ENCODE measurements at places on chromosomes 4 and X.
A peak's percentile ranks its signal among the peaks of the same experiment; 100 is the strongest.

GRCh38 chr4:130027973-130028372 lies 932.0 kb downstream of the C4orf33 start:
- DNase-seq, result no peak

GRCh38 chr4:22454955-22455354 lies 60.9 kb downstream of the ADGRA3 start:
- DNase-seq, result no peak

DNA sequence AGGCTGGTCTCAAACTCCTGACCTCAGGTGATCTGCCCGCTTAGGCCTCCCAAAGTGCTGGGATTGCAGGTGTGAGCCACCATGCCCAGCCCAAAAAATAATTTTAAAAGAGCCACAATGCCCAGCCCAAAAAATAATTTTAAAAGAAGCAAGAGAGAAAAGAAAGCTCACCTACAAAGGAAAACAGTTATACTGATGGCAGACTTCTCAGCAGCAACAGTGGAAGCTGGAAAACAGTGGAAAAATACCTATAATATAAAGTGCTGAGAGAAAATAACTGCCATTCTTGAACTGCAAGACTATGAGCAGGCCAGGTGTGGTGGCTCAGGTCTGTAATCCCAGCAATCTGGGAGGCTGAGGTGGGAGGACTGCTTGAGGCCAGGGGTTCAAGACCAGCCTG lies 13.3 kb upstream of the HMGB2 start:
- no peak for DNase-seq

GRCh38 chrX:2596045-2596444 lies 95.0 kb upstream of the CD99 start:
- no peak for DNase-seq

DNA sequence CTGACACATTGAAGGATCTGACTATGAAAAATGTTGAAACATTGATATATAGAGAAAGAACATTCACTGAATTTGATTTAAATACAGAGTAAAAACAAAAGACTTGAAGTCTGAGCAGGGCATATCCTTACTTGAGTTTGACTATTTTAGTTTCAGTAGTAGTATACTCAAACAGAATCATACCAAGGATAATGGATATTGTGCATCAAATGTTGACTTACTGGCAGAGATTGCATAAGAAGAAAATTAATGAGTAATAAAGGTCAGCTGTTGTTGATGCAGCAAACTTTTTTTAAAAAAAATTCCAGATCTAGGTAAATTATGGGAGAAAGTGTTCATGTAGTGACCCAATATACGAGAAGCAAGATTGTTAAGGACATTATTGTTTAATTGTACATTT lies 94.5 kb upstream of the APOOL start:
- DNase-seq, result no peak

- no peak for DNase-seq
Observed at GRCh38 chr4:18882468-18882867, 860.9 kb upstream of the LCORL start.

DNA sequence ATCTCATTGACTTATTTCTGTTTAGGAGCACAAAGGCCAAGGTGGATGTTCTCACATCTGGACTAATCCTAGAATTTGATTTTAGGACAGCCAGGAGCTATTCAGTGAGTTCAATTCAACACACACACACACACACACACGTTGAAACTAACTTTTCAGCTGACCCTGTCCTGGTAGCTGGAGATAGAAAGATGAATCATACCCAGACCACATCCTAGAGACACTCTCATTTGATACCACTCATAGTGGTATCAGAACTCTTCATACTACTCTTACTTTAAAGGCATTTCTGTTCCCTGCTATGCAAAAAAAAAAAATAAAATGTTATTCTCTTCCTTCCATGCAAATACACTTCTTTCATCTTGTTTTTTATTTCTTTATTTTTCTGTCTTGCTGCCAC lies 36.7 kb downstream of the KLF8 start:
- no peak for DNase-seq

DNA sequence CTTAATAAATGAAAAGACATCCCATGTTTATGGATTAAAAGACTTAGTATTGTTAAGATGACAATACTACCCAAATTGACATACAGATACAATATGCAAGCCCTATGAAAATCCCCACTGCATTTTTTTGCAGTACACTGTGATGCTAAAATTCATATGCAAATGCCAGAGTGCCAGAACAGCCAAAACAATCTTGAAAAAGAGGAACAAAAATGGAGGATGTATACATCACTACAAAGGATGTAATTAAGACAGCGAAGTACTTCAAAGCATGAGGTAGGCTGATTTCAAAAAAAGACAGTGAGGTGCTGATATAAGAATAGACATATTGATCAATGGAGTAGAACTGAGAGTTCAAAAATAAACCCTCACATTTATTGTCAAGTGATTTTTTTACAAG lies 47.3 kb downstream of the SATL1 start:
- DNase-seq, result no peak

DNA sequence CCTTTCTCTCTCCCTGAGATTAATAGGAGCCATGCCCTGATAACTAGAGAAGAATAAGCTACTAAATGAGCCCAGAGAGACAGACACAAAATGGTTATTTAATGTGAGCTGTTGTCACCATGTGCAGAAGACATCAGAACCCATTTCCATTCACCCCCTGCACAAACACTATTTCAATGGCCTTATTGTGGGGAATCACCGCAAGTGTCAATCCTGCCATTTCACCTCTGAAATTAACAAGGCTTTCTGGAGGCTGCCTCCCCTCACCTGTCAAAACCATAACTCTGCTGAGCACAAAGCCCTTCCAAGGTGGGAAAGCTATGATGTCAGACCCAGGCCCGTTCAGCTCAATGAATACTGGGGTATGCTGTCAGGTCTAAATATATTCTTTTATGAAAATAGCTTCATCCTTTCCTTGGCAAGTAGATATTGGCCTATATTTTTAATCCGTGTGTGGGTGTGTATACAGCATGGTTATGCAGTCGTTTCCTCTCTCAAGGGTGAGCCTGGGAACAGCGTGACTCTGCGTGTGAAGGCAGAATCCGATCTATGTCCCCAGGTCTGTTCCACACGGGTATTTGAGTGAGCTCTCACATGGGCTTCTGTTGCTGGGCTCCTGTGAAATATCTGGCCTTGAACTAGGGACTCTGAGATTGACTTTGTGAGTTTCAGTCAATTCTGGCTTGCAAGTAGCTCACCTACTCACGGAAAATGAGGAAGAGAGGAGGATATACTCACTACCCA lies 266.3 kb downstream of the FBXW7 start:
- DNase-seq, result peak; percentile 27

- DNase-seq, result no peak
Observed at GRCh38 chr4:39305912-39306677, 60.1 kb downstream of the RFC1 start.

GRCh38 chrX:39988496-39988895 lies 109.3 kb downstream of the BCOR start:
- no peak for DNase-seq

- no peak for DNase-seq
Observed at GRCh38 chrX:123976706-123977316, 15.3 kb downstream of the STAG2 start.

DNA sequence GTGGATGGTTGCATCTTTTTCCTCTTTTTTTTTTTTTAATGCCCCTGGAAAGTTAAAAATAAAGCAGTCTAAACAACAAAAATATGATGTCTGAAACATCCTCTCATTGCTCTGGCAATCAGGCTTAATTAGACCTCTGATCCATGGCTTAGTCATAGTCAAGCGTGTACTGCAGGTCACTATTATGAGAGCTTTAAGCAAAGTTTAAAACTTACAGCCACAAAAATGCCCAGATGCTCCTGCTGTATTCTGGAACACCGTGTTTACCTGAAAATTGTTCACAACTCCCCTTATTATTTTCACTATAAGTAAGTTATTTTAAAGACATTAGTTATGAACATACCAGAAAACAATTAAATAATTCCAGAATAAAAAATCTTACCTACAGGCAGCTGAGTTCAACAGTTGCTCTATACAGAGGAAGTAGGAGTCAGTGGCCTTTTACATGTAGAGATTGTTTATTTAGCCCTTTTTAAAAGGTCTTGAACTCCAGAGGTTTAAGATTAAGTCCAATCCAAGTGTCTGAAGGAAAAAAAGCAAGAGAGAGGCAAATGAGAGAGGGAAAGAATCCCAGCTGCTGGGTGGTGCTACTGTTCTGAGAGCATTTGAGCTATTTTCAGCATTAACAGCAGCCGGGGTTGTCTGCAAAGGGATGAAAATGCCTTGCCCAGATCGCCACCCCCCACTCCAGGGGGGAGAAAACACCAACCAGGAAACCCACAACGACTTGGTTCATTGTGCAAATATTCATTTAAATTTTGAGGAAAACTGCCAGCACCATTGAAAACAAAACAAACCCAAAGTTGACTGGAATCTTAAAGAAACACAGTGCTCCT lies 36.9 kb downstream of the SORBS2 start:
- DNase-seq, result no peak

DNA sequence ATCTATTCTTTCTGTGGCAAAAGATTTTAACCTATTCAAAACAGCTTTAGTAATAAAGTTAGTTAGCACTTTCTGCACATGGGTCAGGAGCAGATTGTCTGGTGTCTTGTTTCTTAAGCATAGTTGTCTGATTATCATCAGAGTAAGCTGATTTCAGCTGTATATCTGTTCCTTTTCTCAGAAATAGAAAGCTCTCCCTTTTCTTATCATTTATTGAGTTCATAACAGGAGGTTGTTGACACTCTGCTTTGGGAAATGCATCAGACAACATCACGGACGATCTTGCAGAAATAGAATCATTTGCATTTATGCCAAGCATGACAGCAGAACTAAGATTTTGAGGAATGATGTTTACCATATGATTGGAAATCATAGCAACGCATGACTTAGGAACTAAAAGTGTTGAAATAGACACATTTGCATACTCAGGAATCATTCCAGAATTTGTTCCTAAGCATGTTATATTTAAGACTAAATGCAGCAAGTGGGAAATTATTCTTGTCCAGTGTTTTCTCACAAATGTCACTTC lies 66.7 kb downstream of the RBMX2 start:
- no peak for DNase-seq

- DNase-seq, result no peak
Observed at GRCh38 chrX:73069365-73070035, 9.8 kb downstream of the PABPC1L2A start.

- no peak for DNase-seq
Observed at GRCh38 chr4:139794158-139794954, 128.7 kb downstream of the MGST2 start.

- no peak for DNase-seq
Observed at GRCh38 chr4:15501941-15502340, 32.3 kb downstream of the CC2D2A start.

DNA sequence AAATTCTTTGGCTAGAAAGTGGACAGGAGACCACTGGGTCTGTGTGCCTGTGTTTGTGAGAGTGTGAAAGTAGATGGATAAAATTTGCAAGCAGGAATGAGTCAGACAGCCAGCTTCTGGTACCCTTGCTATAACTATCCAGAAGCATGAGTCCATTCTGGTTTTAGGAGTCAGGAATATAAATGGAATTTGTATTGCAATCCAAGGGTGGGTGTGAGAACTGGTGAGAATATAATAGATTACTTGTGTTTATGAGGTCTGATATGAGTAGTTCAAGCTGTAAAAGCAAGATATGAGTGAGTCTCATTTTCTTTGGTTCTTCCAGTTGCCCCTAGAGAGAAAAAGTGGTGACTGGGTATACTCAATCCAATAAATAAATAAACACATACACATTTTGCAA lies 212.7 kb upstream of the TAPT1 start:
- no peak for DNase-seq

DNA sequence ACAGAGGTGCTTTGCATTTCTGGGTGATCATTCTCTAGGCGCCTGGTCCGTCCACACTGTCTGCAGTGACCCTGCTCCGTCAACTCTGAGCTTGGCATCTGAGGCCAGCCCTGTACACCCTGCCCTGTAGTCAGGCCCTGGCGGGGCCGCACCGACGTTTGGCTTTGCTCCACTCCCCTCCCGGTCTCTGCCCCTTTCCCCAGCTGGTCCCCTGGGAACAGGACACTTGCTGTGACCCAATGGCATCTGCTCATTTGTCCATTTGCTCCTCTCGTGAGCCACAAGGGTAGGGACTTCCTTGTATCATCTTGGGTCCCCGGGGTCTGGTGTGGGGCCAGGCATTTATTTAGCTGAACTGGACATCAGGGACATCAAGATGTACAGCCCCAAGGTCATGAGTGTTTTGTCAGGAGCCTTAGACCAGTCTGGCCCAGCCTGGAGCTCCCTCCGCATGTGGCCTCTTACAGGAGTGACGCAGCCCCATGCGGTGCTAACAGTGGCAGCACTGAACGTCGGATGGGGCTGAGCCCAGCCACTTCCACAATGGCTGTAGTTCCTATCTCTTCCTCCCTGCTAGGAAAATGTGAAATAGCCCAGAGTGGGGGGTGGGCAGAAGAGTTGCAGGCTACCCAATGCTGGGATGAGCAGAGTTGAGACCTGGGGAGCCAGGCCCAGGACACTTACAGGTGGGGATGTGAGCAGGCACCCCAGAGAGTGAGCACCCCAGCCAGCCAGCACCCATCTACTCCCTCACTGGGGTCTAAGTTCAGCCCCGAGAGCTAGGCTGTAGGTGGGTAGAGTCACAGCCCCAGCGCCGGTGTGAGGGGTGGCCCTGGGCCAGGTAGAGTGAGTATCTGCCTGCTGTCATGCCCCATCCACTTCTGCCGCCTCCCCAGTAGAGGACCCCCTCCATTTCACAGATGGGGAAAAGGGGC lies 2.0 kb upstream of the SH3BP2 start:
- DNase-seq, result no peak

- no peak for DNase-seq
Observed at GRCh38 chr4:7062816-7063215, 5.0 kb downstream of the GRPEL1 start.

DNA sequence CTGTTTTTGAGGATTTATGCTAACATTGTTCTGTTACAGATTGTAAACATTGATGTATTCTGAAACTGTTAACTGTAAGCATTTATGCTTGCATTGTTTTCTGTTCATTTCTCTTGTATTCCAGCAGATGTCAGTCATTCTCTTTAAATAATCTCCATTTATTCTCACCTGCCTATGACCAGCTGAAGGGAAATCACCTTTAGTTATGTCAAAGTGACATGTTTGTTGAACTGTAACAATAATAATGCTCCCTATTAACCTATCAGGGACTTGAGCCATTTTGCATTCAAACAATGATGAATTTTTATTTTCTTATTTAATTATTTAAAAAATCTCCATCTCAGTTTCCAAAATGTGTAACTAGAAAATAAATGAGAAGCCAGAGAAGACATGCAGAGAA lies 58.0 kb downstream of the SPCS3 start:
- DNase-seq, result no peak

GRCh38 chrX:97882306-97882705 lies 998.6 kb downstream of the RPA4 start:
- no peak for DNase-seq
